CD4-positive, alpha-beta T cell treated with Interleukin-2 at 100 ng/mL for 4 hours (primary cell): ENCODE measurements at places on chromosomes 4 and X.

- peak; percentile 42 for DNase-seq
These were observed 14.3 kb downstream of the FAM9C start for GRCh38 chrX:13029887-13030771.

GRCh38 chrX:9676306-9676705 lies 89.3 kb downstream of the GPR143 start:
- DNase-seq: no peak

GRCh38 chr4:85028910-85029309 lies 62.4 kb upstream of the WDFY3 start:
- DNase-seq: no peak

DNA sequence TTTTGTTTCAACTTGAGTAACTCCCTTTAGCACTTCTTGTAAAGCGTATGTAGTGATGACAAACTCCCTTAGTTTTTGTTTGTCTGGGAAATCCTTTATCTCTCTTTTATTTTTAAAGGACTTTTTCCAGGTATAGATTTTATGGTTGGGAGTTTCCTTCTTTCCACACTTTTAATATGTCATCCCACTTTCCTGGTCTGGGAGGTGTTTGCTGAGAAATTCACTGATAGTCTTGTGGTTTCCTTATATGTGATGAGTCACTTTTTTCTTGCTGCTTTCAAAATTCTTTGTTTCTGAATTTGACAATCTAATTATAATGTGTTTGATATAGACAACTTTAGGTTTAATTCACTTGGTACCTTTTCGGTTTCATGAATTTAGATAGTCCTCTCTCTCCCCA lies 353.9 kb downstream of the GPAT3 start:
- DNase-seq: no peak

- DNase-seq: no peak
These were observed 69.4 kb downstream of the TBC1D9 start for GRCh38 chr4:140686796-140687195.

GRCh38 chr4:94559351-94559806 lies 107.6 kb downstream of the PDLIM5 start:
- no peak for DNase-seq

DNA sequence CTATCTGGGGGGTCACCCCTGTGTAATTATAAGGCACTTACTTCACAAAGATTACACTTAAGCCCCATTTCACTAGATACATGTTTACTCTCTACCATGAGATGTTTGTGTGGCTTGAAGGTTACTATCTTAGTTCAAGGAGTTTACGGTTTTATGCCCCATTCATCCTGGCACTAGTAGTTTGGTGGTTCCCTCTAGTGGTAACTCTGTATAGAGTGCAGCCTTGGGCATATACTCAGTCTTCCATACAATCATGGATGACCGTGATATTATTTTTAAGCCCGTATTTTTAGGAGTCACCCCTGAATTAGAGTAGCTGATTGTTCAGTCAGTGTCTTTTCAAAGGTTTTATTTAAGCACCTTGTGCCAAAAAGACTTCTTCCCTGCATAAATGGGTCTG lies 109.9 kb upstream of the FAM47C start:
- no peak for DNase-seq
